ENCODE measurements at places on chromosomes 6 and 20.

- no peak for DNase-seq
Measured at GRCh38 chr6:80522576-80522975, 416.1 kb downstream of the BCKDHB start.

GRCh38 chr6:54916858-54917257 lies 70.3 kb downstream of the FAM83B start:
- no peak for DNase-seq

- no peak for DNase-seq
Measured at GRCh38 chr20:55456316-55456940, 548.9 kb downstream of the CBLN4 start.

- no peak for DNase-seq
Measured at GRCh38 chr6:31784098-31784925, 7.2 kb upstream of the VWA7 start.

DNA sequence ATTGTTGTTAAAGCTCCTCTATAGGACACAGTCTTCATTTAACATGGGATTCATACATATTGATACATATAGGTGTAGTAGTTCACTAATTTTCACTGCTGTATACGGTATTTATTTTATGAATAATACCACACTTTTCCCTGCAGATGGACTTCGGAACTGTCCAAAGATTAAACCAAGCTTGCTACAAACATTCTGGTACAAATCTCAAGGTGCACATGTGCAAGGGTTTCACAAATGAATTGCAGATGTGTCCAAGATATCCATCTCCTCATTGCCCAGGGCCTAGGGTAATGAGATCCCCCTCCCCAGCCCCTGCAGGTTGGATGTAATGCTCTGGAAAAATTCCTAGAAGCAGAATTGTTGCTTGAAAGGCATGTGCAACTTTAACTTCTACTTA lies 31.4 kb downstream of the DTNBP1 start:
- no peak for DNase-seq

DNA sequence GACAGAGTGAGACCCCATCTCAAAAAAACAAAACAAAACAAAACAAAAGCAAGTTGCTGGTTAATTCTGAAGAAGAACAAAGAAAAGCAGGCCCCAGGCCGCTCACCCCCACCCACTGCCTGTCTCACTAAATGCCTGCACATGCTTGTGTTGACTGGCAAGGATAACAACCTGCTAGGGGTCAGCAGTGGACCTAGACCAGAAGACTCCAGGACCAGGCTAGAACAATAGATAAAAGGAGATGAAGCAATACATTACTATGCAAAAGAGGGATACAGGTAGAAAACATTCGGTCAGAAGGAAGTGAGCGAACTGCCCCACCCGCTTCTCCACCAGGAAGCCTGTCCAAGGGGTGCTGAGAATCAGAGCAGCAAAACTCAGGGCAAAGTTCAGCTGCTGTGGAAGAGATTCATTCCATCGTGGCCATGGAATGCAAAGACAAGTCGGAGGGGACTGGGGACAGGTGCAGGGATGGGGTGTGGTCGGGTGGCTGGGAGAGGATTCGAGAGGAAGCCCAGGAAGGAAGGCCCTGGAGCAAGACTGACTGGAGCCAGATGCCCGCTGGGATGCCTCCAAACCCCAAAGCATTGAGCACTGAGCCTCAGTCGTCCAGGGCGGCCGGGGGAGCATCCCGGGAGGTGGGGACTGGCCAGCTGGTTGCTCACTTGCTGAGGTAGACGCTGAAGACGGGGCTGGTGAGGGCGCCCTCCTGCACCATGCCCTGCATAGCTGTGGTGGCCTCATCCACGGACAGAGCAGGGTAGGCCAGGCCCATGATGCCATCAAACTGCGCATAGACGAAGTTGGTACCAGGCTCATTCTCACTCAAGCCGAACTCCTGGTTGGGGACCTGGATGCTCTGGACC lies 5.3 kb downstream of the PGC start:
- DNase-seq: no peak

DNA sequence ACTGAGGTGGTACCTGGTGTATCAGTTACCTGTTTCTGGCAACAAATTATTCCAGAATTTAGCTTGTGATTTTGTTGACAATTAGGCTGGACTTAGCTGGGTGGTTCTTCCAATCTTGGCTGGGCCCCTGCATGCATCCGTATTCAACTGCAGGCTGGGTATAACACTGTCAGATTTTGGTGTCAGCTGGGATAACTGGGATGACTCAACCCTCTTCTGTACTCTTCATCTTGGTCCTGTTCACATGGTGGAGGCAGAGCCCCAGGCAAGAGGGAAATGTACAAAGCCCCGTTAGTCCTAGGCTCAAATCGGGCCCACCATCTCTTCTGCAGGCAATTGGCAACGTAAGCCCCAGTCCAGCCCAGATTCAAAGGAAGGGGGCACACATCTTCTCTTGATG lies 89.2 kb downstream of the PHACTR3 start:
- DNase-seq: no peak

- DNase-seq: peak; percentile 82
Measured at GRCh38 chr6:45741437-45742171, 274.1 kb downstream of the CLIC5 start.

DNA sequence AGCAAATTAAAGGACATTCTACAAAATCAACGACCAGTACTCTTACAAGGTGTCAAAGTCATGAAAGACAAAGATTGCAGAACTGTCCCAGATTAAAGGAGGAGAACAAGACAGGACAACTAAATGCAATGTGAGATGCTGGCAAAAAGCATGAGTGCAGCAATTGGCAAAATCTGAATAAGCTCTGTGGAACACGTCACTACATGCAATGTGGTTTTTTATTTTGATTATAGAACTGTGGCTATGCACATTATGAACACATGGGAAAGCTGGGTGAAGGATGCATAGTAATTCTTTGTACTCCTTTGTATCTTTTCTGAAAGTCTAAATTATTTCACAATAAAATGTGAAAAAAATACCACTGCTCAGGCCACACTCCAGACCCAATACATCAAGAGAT lies 509.4 kb downstream of the KIF16B start:
- no peak for DNase-seq

- DNase-seq: no peak
Measured at GRCh38 chr6:36566418-36566905, 19.2 kb upstream of the STK38 start.

GRCh38 chr6:157928428-157928827 lies 53.2 kb upstream of the SYNJ2 start:
- DNase-seq: no peak

GRCh38 chr6:16253399-16254144 lies 15.2 kb downstream of the GMPR start:
- no peak for DNase-seq

GRCh38 chr20:37896932-37897548 lies 5.9 kb upstream of the VSTM2L start:
- no peak for DNase-seq

- no peak for DNase-seq
Measured at GRCh38 chr6:37761554-37762271, 57.8 kb upstream of the ZFAND3 start.

DNA sequence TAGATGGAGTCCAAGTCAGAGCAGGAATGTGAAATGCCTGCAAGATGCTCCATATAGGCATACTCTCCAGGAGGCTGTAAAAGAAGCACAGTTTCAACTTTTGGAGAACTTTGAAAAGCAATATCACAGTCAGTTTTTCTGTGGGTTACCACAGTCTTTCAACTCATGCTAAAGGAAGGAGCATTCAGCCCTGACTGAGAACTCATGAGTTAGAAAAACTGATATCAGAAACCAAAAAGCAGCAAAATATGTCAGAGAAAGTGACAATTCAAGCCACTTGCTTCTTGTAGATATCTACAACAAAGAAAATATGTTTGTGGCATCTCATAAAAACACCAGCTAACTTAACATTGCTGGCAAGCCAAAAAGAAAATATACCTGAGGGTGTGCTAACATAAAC lies 36.1 kb upstream of the PTCHD4 start:
- no peak for DNase-seq

DNA sequence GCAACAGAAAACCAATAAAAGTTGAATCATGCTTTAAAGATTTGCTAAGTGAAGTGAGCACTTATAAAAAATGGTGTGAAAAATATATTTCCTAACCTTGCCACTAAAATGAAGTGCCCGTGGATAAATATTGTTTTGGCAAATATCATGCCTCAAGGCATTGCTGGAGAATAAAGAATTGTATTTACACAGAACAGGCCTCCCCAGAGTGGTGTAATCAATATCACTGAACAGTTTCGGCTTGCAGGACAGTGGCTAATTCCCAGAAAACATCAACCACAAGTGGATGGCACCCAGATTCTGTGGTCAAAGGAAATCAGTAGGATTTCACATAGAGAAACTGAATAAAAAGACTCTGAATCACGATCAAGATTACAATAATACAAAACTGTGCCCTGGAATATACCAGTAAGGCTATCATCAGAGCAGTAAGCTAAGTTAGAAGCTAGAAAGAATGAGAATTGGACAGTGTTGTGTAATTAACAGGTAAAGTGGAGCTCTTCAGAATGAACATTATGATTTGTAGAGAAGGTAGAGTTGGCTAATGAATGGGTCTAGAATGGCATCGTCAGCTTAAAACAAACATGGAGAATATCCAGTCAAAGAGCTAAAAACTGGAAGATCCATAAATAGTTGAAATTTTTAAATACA lies 1026.9 kb upstream of the ADGRB3 start:
- DNase-seq: no peak

DNA sequence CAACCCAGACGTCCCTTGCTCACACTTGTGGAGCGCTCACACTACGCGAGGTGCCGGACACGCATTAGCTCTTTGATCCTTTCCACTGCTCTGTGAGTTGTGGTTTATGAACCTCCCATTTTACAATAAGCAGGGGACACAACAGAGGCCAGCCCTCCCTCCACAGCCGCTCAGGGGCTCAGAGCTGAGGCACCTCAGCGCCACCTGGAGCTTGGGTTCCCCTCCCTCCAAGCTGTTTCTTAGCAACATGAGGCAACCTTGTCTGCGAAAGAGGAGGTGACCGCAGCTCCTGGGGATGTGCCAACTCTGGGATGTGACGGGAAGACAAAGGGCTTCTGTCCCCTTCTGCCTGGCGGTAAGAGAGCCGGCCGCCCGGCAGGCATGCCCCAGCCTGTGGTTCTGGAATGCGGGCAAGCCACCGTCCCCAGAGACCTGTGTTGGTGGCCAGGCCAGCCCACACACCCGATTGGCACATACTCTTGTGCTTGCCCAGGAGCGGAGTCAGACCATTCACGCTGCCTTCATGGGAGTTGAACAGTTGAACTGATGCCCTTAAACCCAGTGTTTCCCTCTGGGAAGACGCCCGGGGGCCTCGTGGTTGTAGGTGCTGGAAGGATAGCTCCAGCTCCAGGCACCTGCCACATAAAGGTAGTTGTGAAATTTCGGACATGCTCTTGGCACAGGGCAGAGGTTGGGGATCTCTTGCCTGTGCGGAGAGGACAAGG lies 44.5 kb downstream of the RBM38 start:
- peak; percentile 76 for DNase-seq

DNA sequence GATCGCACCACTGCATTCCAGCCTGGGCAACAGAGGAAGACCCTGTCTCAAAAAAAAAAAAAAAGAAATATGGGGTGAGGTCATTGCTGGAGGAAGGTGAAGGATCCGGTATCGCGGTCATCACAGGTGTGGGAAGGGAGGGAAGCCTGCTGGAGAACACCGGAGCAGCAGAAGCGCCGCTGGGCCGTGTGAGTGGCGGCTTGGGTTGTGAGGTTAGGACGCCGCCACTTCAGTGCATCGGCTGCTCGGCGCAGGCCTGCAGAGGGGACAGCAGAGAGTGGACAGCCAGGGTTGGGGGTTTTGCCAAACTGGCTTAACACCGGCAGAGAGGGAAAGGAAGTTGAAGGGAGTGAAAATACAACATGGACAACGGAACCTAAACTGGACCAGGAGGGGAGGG lies 5.4 kb downstream of the TLDC2 start:
- no peak for DNase-seq

- no peak for DNase-seq
Measured at GRCh38 chr6:170292407-170293158, 1.7 kb upstream of the DLL1 start.

DNA sequence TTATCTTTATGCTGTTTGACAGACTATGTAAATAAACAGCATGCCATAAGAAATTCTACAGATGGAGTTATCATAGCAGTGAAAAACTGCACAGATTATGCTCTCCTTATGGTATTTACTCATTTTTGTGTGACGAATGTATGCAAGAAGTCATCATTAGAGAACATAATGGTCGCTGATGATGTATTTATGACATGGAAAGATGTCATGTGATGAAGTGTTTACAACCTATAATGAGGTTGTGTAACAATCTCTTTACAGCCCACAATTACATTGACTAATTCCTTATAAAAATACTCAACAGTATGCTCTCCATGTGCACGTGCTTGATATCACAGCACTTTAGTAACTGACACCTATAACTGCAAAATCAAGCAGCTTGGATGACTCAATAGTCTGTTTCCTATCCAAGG lies 192.4 kb downstream of the BMP2 start:
- no peak for DNase-seq

DNA sequence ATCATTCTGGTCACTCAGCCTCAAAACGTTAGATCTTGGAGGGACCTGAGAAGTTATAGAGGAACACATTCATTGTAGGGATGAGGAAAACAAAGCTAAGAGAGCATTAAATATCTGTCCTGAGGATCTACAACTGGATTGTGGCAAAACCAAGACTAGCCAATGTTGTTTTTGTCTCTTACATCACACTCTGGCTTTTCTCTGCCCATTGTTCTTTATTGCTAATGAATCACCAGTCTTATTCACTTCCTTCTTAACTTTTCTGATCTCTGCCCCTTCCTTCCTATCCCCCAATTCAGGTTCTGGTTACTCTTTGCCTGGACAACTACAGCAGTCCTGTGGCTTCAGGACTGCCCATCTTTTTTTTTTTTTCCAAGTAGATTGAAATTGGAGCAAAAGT lies 57.0 kb upstream of the PREP start:
- DNase-seq: no peak

DNA sequence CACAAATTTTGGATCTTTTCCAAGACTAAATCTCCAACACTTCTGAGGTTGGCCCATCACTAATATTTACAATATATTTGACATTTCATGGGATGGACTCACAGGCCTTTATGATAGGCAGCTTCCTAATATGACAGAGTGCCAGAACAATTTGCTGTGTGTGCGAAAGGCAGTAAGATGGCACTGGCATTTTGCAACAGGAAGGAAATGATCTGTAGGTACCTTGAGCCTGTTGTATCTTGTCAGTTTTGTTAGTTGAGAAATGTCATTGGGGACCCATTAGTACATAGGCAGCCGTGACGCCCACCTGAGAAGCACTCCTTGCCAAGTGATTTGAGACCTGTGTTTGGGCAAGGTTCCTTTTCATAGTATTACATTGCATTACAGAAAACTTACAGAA lies 153.4 kb upstream of the HEY2 start:
- no peak for DNase-seq

- no peak for DNase-seq
Measured at GRCh38 chr6:42021847-42022754, 28.2 kb upstream of the TAF8 start.

- no peak for DNase-seq
Measured at GRCh38 chr20:51634257-51634656, 91.7 kb upstream of the NFATC2 start.

GRCh38 chr20:53176134-53176533 lies 204.0 kb downstream of the TSHZ2 start:
- DNase-seq: no peak

Measured in left hindlimb (tissue), 1 donor.